ENCODE measurements at places on chromosomes 5 and 9.

- DNase-seq, result no peak
Observed at GRCh38 chr5:162037431-162037830, 30.1 kb upstream of the GABRG2 start.

DNA sequence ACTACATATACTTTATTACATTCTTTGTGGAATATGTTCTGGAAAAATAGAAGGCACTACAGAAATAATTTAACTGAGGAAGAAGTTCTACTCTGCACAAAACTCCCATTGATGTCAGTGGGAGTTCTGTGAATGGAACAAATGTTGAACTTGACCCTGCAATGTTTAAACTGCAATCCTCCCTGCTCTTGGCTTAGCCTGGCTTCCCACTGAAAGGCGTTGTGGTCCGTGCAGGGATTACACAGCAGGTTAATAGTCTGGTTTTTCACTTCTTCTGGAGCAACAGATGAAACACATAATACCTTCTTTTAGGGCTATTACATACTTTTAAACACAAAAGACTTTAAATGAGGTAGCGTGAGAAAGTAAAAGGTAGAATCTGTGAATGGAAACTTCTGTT lies 12.9 kb upstream of the ERBIN start:
- DNase-seq, result no peak

GRCh38 chr5:22372376-22372775 lies 480.8 kb downstream of the CDH12 start:
- no peak for DNase-seq

GRCh38 chr5:137264041-137264440 lies 235.1 kb downstream of the SPOCK1 start:
- DNase-seq, result no peak

DNA sequence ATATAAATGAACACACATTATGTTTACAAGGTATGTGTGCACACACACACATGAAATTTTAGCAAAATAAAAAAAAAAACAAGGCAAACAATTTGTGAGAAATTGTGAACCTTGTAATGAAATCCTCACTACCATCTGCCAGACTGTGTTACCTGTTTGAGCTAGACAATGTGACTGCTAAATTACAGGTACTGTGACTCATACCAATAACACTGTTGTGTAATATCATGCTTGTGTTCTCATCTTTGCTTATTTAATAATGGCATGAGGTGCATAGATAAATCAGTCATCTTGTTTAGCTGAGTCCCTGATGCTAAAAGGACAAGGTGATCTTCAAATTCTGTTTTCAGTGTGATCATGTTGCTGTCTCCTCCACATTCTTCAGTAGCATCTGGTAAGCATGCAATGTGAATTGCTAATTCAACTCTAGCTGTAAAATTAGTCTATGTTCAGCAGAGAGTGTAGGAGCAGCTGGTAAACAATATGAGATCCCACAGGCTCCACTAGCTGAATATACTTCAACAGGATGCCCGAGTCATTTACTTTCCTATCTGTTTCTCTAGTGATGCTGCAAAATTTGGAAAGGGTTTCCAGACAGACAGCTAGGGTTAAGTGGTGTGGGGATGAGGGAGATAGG lies 966.3 kb upstream of the C9orf72 start:
- no peak for DNase-seq

DNA sequence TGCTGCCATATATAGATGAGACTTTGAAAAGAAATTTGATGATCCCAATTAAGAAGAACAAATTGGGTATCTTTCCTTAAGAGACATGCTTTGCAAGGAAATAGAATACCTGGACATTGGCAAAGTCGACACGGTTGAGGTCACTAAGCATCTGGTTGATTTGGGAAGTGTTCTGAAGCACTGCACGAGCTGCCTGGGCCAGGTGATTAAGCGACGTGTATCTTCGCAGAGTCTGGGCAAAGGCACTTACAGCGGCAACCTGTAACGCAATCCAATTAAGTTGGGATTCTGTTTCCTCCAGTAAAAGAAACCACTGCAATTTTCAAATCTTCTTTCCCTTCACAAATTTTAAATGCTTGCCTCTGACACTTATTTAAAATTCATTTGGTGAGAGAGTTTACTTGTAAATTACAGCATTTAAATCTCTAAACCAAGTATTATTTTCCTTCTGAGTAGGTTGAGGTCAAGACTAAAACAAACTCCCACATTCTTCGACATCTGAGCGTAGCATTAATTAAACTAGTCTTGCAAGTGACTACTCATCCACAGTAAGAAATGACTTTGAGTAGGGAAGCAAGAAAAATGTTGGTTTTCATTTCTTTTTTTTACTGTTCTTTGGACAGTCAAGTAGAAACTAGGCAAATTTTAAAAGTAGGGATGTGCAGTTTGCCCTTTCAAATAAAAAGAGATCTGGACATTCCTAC lies 262.8 kb downstream of the RFX3 start:
- DNase-seq, result no peak

DNA sequence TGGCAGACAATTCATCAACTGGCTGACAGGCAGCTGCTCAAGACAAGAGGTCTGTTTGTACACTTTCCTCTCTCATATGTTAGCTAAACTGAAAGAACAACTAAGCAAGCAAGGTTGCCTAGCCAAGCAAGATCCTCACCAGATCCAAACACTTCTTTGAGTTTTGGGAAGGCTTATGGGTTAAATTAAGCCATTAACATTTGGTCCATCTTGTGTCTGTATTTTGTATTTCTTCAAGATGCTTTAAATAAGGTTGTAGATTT lies 170.4 kb upstream of the RAI14 start:
- no peak for DNase-seq

GRCh38 chr5:53161876-53162275 lies 52.3 kb upstream of the MOCS2 start:
- DNase-seq, result no peak

All from caudate nucleus (tissue), 63 donors.